ENCODE measurements at places on chromosomes 5 and 9.

DNA sequence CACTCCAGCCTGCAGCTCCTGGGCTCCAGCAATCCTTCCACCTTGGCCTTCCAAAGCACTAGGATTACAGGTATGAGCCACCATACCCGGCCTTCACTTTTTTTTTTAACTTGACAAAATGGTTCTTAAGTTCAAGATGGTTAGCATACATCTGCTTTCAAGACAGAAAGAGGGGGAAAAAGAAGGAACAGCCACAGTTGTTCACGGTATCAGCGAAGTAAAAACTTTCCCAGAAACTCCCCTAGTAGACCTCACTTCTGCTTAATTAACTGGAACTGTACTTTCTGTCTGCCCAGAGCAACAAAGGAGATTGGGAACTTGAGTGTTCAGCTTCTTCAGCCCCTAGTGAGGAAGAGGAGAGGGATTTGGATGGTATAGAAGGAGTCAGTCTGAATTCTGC lies 116.7 kb downstream of the UGCG start:
- DNase-seq, result no peak

GRCh38 chr5:113153512-113154097 lies 177.0 kb downstream of the DCP2 start:
- no peak for DNase-seq

GRCh38 chr9:102237094-102237493 lies 498.6 kb upstream of the GRIN3A start:
- no peak for DNase-seq

DNA sequence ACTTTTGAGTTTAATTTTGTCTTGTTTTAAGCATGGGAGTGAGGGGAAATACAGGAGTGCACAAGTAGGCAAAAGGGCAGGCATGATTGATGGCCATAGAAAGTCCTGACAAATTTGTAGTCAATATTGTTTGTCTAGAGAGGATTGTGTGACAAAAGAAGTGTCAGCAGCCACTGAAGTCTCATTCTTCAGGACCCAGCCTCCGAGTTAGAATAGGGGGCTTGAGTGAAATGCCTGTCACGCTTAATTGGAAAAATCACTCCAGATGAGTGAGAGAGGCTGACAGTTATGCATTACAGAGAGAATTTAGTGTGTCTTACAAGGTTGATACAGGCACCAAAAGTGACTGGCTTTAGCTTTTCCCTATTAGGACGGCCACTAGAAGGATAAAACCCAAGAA lies 81.9 kb upstream of the RPS23 start:
- no peak for DNase-seq

DNA sequence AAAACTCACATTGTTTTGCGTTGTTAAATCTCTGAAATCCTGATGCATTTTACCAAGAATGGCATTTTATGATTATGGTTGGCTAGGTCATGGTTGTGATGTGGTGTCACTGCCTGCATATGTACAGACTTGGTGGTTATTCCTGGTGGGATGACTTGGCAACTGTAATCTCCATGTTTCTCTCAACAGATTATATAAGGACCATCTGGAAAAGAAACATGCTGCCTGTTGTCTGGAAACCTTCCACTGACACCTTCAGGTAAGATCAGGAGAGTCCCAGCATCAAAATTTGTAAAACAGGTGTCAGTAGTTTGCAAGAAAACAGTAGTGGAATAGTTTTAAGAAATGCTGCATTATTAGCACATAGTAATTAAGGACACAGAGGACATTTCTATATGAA lies 3.0 kb upstream of the ACER2 start:
- DNase-seq, result no peak

DNA sequence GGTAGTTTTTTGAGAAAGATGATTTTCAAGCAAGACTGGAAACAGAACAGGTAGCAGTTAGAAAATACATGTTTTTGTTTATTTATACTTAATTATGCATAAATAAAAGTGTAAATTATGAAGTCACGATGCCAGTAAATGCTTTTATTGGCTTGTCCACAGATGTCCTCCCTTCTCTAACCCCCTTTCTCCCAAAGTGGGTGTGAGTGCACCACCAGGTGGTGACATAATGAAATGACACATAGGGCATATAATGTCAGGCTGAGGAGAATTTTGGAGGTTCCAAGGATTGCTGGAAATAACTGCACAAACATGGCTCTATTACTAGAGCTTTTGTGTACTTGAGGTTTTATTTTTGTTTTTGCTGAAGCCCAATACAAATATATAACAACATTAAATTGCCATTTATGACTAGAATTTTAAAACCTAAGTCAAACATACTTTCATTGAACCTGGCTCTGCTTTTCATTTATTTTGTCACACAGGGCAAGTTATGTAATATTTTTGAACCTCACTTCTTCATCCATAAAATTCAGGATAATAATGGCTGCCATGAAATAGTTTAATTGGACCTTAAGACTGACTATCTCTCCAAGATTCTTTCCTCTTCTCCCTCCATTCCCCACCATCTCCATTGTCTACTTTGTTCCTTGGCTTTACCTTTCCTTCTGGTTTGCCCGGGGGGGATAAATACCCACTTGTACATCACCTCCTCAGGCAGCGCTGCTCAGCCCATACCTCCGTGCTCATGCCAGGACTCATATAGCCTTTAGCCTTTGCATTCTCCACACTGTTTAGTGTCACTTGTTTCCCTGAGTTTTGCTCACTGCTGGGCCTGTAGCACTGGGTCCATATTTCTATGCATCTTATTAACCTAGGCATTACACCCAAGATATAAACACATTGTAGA lies 168.8 kb downstream of the PDE4D start:
- DNase-seq, result peak; percentile 15

DNA sequence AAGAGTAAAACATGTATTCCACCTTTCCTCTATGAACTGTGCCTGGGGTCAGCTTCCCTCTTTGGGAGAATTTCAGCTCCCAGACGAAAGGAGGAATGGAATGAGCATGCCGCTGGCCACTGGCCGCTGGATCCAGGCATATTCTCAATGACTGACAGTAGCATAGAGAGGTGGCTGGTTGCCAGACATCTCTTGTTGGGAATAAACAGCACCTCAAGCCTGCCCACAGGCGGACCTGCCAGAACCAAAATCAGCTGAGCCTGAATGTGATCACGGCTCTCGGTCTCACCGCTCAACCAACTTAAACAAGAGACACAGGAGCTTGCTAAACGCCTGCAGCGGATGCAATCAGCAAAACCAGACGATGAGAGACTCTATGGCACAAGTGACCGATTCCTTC lies 20.6 kb downstream of the TBC1D9B start:
- DNase-seq, result no peak

DNA sequence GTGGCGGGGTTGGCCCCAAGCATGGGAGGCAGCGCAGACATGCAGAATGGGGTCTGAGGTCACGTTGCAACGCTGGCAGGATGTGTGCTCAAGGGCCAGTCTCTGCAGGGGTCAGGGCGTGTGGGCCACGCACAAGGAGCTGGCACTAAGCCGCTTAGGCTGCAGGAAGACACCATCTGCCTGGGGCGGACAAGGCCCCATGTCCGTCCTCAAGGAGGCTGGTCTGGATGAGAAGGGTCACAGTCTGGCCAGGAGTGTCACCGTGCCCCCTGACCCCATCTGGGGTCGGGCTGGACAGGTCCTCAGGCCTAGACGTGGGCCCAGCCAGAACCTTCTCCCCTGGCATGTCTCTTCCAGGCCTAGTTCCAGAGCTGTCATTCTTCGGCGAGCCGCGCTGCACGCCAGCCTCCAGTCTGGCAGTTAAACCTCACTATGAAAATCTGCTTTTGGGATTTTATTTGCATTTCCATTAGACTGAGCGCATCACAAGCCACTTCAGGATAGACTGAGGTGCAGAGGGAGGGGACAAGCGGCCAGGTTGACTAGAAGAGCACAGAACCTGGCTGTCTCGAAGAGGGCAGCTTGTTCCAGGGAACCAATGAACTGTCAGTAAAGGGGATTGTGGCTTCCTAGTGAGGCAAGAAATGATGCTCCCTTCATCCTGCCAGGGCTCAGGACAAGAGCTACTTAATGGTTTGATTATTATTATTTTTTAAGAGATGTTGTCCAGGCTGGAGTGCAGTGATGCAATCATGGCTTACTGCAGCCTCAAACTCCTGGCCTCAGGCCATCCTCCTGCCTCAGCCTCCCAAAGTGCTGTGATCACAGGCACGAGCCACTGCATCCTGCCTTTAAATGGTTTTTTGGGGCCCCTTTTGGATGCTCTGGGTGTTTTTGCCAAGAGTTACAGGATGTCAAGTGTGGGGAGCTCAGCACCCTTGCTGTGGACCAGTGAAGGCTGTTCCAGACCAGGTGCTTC lies 4.3 kb downstream of the BRD3OS start:
- DNase-seq, result no peak

GRCh38 chr5:133052317-133053175 lies 733 bp downstream of the HSPA4 start:
- peak; percentile 70 for DNase-seq

DNA sequence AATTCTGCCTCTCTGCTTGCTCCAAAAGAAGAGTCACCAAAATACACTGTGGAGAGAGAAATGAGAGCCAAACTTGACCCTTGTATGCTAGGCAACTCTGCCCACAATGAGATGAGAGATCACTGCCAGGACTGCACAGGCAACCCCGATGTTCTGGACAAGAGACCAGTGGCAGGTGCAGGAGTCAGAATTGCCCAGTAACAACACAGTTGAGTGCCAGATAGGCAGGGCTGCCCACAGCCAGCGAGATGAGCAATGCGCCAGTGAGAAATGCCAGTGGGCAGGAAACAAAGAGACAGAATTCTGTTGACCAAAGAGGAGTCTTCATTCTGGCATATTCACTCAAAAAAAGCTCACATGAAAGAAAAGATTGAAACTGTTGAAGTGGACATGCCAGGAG lies 570.7 kb downstream of the CAAP1 start:
- no peak for DNase-seq

DNA sequence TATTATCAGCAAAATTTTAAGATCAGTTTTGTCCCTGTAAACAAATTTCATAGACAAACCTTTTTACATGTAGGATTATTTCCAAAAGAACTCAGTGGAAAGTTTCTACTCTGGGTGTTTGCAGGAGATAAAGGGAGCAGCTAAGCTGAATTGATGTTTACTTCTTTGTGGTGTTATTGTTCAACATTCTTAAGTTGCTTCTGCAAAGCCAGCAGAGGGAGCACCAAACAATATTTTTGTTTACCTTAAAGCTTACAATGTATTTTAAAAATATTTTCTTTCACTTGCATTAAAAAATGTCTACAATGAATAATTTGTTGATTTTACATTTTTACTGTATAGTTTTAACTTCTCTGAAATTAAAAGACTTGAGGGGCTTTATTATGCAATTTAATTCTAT lies 135.4 kb downstream of the ATG10 start:
- DNase-seq, result no peak

DNA sequence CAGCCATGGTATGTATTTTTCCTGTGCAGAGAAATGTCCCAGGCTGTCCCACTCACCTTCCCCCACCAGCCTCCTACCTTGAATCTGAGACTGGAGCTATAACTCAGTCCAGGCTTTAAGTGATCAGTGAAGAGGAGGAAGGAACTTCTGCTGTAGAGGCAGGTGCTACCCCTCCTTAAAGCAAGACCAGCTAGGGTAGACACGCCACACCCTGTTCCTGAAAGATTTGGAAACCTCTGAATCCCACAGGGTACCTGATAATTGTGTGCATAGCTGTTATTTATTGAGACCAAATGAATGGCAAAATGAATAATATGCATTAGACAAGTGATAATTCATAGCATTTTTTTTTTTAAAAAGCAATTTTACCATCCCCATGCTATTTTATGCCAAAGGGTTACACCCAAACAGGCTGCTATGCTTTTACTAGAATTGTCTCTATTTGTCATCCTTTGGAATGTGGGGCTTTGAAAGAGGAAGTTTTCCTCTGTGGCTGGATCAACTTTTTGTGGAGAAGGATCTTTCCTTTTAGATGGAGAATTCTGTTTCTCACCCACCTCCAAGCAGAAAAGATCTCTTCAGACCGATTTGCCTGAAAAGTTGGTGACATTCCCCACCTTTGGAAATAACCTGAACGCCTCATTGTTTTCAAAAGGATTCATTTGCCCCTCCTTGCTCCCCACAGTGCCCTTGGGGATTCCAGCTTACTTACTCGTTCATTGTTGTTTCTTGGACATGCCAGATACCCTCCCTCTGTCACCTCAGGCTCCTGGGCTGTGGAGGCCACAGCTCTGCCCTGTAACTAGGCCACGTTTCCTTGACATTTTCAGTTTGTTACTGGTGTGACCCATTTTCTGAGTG lies 248.7 kb downstream of the NR3C1 start:
- DNase-seq, result no peak

- DNase-seq, result peak; percentile 48
Observed at GRCh38 chr9:136095070-136096058, at the start of gene NACC2. NACC2 (minus strand) TSS chr9:136095289; CDS start chr9:136050521, 44,768 bp downstream.

DNA sequence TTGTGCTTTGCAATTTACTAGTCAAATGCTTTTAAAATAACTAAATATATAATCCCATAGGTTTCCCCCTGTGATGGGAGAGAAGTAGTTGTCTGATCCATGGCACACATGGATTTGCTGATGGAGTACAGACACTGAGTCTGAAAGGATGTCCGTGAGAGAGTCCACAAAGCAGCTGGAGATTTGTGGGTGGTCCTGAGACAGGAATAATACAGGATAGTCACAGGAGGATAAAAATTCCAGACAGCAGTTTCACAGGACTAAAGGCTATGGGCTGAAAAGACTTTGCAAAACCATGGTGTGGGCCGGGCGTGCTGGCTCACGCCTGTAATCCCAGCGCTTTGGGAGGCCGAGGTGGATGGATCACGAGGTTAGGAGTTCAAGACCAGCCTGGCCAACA lies 58.7 kb upstream of the ZFR start:
- DNase-seq, result no peak

DNA sequence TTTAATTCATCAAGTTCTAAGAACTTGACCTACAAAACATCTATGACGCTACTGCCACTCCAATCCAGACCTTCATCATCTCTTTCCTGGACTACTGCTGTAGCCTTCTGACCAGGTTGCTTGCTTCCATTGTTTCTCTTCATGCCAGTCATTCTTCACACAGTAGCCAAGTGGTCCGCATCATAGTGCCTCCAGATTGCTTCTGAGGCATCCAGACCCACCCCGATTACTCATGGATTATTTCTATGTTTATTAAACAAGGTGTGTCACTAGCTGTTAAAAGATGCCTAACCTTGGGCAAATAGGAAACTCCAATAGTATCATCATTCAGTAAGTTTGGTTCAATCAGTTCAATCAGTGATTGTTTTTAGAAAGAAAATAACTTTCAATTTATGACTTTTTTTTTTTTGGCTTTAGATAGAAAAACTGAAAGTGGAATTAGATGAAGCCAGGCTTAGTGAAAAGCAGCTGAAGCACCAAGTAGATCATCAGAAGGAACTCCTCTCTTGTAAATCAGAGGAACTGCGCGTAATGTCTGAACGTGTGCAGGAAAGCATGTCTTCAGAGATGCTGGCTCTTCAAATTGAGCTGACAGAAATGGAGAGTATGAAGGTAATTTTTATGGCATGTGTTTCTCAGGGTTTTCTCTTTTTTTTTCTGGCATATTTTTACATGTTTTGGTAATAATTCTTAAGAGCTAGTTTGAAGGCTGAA lies 9.5 kb downstream of the SPDL1 start:
- no peak for DNase-seq
